ENCODE measurements at places on chromosomes 4 and X. TPM values are rescaled to one million over a fixed set of nuclear protein-coding genes. Genes with fewer than 3 reads are reported as not detected.

The FUNDC1 gene
- total RNA-seq: 6.6 TPM

GRCh38 chr4:10639664-10640063 lies 44.9 kb downstream of the CLNK start:
- no peak for DNase-seq

- no peak for DNase-seq
These were observed 102.2 kb downstream of the PTCHD1 start for GRCh38 chrX:23436875-23437274.

GRCh38 chr4:94649381-94650133 lies 108.2 kb upstream of the BMPR1B start:
- no peak for DNase-seq

- no peak for DNase-seq
These were observed 50.6 kb upstream of the PDE5A start for GRCh38 chr4:119679251-119679650.

GRCh38 chrX:47091149-47091775 lies 13.0 kb downstream of the RGN start:
- DNase-seq: no peak

GRCh38 chr4:143109376-143109775 lies 75.3 kb upstream of the USP38 start:
- DNase-seq: no peak

GRCh38 chrX:46856483-46856882 lies 19.6 kb downstream of the RP2 start:
- DNase-seq: no peak

DNA sequence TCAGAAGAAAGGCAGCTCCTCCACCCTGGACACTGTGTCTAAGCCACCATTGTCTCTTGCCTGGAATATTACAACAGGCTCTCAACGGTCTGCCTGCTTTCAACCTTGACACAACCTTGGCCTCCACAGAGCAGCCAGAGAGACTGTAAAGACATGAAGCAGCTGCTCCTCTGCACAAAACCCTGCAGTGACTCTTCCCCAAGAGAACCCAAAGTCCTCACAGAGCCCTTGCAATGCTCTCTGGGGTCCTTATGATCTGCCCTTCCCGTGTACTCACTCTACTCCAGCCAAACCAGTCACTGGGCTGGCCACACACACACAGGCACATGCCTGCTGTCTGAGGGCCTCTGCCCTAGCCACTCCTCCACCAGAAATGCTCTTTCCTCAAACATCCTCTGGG lies 75.9 kb upstream of the CPEB2 start:
- no peak for DNase-seq

DNA sequence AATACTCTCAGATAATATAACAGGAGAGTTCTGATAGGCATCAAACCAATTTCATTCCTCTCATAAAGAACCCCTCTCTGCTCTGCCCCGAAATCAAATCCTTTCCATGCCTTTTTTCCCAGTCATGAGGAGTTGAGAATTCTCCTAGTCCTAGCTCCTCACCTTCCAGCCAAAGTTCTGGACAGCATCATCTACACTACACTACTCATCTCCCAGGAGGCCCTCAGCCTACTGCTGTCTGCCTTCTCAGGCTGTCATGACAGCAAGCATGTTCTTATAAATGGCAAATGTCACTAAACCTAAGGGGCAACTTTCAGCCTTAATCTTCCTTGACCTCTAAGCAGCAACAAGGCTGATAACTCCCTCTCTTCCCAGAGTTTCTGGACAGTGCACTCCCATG lies 26.6 kb downstream of the MAPK10 start:
- DNase-seq: no peak
